ENCODE measurements at places on chromosomes 7 and 10.

GRCh38 chr7:99191869-99192596, 15.9 kb downstream of the KPNA7 start:
- DNase-seq: no peak

DNA sequence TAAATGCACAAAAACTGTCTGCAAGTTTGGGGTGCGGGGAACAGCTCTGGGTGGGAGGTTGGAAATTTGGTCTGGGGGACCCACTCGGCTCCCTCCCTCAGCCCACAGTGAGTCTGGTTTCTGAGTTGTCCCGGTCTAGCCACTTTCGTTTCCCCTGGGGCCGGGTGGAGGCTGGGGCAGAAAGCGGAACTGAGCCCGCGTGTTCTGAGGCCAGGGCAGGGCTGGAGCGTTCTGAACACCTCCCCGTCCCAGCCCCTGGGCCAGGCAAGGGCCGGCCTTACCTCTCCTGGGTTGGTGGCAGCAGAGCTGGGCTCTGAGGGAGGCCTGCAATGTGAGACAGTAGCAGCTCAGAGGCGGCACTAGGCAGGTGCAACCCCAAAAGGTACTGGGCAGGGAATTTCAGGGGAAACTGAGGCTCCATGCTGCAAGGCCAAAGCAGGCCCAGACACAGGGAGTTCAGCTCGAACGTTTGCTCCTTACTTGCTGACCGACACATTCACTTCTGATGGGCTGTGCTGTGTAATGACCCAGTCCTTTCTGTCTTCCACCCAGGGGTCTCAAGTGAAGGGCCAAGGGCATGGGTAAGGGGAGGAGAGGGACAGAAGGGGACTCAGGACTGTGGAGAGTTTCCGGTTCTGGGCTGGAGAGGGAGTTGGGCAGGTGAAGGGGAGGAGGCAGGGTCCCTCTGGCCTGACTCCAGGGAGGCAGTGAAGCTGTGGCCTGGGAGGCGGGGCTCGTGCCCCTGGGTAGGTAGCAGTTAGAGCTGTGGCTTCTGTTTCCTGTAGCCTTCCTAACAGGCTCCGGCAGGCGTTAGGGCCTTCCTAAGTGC, 3.0 kb downstream of the IRF5 start:
- DNase-seq: no peak

DNA sequence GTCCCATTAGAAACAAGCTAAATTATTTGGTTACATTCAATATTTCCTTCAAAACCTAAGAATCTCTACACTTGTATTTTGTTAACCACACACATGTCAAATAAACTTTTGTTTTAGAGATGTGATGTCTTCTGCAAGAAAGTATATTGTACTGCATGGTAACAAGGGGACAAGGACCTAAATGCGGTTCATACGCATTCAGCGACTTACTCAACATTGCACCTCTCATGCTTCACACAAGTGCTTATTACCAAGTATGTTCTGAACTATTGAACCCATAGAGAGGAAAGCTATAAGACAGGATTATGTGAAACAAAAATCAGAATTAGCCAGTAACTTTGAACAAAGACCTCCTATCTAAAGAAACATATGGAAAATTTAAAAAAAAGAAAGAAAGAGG, 68.3 kb downstream of the CREB5 start:
- DNase-seq: no peak

GRCh38 chr10:16440396-16441133, 3.8 kb downstream of the PTER start:
- peak; percentile 48 for DNase-seq

DNA sequence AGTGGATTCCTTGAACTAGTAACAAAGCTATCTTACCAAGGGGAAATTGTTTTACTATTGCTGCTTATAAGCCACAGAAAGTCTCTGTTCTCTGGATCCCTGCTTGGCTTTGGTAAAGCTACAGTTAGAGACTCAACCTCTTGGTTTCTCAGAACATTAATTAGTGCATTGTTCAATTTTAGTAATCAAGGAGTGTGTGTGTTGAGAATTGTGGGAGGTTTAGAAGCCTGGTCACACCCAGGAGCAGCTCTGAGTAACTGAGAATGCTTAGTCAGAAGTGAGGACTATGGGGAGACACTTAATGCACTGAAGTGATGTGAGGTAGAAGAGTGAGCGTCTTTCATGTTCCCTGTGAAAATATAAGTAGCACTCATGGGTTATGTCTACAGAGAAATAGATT, 8.2 kb upstream of the ACTA2 start:
- no peak for DNase-seq

- no peak for DNase-seq
These were observed 21.8 kb downstream of the GPER1 start for GRCh38 chr7:1109581-1110310.

- DNase-seq: no peak
These were observed 100.1 kb upstream of the SEC61G start for GRCh38 chr7:54859066-54859465.

DNA sequence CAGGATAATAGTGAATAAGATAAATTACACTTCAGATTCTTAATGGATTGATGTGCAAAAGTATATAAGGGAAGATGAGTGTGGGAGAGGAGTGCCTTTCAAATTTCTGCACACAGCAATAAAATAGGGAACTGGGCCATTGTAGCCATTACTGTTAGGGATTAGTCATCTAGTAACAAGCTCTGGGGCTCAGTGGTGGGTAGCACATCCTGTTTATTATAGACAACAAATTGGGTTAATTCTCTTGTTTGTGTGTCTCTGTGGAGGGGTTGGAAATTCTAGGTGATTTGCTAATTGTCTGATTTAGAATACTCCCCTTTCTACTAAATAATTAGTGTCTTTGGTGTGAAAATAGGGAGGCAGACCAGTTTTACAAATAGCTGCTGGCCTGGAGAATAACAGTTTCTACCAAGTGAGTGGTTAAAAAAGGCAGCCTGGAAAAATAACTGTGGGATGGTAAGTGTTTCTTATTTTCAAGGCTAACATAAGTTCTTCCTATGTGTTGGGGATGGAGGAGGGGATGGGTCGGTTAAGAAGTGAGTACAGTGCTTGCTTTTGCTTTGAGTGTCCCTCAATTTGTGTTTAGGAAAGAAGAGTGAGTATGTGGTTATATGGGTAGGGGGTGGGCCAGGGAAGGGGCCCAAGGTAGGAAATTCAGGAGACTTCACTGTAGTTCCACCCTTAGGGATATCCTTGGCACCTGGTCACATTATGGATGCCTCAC, 43.3 kb upstream of the TMEM248 start:
- no peak for DNase-seq

DNA sequence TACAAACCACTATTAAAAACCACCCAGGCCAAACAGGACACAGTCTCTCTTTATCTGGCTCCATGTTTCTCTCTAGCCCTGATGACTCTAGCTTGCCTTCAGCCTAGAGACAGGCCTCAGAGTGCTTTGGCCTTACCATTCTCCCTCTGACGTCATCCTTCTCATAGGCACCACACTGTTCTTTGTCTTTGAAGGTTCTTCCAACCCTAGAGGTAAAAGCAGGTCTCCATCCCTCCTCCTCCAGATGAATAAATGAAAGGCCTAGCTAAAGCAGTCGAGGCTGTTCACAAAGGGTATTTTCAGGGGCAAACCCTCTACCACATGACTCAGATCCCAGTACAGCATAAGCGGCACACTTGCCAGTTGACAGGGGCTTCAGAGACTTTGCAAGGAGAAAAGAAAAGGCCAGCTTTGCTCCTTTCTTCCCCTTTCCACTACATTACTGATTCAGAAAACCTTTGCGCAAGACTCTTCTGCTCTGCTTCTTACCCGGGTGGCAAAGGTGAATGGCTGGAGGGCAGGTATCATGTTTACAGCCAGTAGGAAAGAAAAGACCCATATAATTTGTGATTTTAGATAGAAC, 14.8 kb downstream of the NFE2L3 start:
- no peak for DNase-seq

GRCh38 chr10:128050936-128051335, 75.3 kb downstream of the MKI67 start:
- no peak for DNase-seq

GRCh38 chr7:22833957-22834356, 11.3 kb upstream of the TOMM7 start:
- DNase-seq: no peak

DNA sequence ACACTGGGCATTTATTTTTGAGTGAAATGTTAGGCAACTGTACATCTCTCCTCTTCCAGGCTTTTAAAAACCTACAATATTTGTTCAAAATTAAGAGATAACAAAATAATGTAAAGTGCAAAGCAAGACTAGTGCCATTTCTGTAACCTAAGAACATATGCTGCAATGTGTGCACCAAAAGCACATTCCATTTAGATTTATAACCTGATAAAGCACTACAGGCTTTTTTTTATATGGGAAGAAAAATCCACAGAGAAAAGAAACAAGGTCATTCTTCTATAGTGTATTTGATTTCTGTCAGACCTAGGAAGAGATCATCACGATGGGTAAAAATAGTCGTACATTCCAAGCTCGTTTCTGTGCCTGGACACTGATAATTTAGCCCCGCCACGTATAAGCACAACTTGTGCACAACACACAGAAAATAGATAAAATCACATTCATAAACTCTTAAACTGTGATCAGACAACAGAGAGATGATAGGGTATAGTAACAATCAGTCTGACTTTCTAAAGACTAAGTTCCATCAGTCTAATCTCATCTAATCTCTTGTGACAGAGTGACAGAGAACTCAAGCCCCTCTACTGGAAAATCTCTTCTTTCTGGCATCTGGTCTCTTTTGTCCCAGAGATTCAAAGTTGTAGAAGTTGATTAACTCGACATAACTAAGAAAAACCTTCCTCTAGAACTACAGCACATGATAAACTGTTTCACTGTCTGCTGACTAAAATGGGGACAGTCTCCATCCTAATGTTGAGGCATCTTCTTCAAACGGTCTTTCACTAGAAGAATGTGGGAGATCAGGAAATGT, 6.7 kb downstream of the LAMB1 start:
- no peak for DNase-seq

- DNase-seq: no peak
These were observed 30.1 kb downstream of the ZNF277 start for GRCh38 chr7:112236597-112236996.

DNA sequence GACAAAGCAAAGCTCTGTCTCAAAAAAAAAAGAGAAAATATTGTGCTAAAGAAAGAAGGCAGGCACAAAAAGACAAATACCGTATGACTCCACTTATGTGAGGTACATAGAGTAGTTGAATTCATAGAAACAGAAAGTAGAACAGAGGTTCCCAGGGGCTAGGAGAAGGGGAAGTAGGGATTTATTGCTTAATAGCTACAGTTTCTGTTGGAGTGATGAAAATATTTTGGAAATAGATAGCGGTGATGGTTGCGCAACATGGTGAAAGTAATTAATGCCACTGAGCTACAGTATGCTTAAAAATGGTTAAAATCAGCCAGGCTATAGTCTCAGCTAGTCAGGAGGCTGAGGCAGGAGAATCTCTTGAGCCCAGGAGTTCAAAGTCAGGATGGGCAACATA, 18.5 kb upstream of the NPFFR1 start:
- DNase-seq: no peak

- no peak for DNase-seq
These were observed 124.3 kb downstream of the CUX1 start for GRCh38 chr7:101941481-101942383.

DNA sequence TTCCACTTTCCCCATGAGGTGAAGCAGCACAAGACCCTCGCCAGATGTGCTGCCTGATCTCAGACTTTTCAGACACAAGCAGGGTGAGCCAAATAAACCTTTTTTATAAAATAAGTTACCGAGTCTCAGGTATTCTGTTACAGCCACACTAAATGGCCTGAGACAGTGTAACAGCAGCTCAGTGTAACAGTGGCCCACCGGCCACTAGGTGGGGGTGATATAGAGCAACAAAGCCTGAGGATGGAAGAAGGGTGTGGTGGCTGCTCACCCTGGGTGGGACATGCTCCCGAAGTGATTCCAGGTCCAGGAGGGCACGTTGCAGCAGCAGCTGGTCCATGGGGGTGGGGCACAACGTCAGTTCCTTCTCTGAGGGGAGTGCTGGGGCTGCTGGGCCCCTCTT, 44.6 kb downstream of the BMS1 start:
- DNase-seq: peak; percentile 81

DNA sequence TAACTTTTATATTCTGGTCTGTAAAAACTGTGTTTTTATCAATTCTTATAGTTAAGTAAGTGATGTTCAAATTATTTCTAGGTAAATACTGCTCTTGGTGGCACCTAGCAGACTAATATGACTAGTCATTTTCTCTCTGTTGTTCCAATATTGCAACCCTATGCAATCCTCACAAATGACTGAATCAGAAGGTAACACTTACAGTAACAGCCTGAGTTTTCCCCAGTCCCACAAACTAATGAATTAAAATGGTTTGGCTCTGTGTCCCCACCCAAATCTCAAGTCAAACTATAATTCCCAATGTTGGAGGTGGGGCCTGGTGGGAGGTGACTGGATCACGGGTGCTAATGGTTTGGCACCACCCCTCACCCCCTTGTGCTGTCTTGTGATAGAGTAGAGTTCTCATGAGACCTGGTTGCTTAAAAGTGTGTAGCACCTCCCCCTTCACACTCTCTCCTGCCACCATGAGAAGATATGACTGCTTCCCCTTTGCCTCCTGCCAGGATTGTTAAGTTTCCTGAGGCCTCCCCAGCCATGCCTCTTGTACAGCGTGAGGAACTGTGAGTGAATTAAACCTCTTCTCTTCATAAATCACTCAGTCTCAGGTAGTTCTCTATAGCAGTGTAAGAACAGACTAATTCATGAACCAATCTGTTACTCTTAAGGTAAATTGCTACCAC, 43.5 kb downstream of the MTPN start:
- DNase-seq: no peak

GRCh38 chr7:137742051-137742450, 104.7 kb downstream of the DGKI start:
- DNase-seq: no peak

Data from endodermal cell (in vitro differentiated cells).